Heart right ventricle (tissue), 16 donors: ENCODE measurements at places on chromosomes 13 and 19. TPM values are rescaled to one million over a fixed set of nuclear protein-coding genes. Genes with fewer than 3 reads are reported as not detected.
A peak's percentile ranks its signal among the peaks of the same experiment; 100 is the strongest.

- DNase-seq, result no peak
Observed at GRCh38 chr13:39259371-39260140, 221.3 kb downstream of the NHLRC3 start.

DNA sequence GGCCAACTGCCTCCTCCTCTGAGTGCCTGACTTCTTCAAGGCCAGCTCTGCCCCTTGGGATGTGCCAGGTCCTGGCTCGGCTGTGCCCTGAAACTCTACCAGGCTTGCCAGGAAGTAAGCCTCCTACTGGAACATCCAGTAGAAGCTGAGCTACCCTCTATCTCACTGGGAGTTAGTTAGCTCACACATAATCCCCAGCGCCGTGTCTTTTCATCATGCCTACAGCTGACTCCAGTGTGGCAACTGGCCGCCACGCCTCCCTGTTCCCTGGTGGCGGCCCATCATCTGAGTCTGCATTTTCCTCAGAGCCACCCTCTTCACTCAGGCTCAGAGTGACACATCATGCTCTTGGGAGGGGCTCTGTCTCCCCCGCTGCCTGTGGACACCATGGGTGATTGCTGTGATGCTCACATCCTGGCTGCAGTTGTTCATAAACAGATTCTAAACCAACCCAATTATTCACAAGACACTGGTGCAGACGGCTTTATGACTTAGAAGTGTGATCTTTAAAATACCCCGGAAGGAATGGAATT is 131.9 kb upstream of the IRS2 start:
- no peak for DNase-seq

DNA sequence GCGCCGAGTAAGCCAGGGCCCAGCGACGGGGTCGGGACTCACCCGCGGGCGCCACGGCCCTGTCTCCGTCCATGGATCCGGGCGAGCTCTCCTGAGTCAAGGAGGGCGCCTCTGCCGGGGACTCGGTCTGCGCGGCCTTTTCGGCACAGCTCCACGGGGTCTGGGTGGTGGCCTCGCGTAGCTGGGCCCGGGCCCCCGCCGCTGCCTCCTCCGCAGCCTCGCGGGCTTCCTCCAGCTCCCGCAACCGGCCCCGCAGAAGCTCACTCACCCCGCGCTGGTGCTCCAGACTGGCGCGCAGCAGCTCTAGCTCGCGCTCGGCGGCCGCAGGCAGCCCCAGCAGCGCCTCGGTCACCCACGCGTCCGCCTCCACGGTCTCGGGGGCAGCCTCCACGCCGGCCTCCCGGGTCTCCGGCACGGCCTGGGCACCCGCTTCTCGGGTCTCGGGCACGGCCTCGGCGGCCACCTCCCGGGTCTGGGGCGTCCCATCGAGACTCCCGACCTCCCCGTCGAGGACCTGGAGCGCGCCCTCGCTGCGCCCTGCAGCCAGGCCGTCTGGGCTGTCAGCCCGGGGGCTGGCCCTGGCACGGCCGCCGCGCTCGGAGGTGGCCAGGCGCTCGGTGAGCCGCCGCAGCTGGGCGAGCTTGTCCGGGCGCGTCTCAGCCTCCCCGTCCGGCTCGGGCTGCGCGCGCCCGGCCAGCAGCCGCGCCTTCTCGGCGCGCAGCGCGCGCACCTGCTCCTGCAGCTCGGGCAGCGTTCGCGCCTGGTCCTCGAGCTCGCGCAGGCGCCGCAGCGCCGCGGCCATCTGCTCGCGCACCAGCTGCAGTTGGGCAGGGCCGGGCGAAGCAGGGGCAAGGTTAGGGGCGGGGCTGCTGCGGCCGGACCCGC is 8.4 kb downstream of the KANK3 start:
- DNase-seq, result no peak

DNA sequence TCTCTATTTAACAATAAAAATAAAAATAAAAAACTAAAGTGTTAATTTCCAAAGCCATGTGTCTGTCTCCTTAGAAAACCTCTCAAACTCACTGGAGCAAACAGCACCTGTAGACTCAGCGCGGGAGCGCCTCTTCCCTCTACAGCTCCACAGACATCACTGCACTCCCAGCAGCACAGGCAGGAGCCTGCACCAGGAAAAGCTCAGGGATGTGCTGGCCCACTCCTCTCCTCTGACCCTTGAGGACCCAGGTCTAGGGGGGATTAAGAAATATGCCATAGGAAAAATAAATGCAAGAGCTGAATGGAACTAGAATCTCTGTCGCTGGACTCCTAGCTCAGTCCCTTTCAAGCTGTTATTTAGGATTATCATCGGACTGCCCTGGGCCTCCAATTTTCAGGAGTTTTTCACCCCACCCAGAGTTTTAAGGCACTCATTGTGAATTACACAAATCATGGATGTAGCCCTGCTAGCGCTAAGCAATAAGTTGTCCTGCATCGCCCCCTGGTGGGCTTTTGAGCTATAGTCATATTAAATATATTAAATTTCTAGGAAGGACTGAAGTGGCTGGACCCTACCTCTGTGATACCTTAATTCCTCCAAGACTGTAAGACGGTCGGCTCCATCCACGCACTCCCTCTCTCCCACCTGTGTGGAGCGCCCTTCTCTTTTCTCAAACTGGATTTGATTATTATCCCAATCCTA is 333.9 kb downstream of the UQCRFS1 start:
- DNase-seq, result peak; percentile 64

The RXFP2 gene
- polyA plus RNA-seq, result not detected

The OSCAR gene
- polyA plus RNA-seq, result 1.0 TPM

GRCh38 chr13:110680852-110681251 is 25.1 kb downstream of the CARS2 start:
- no peak for DNase-seq
